ENCODE measurements at places on chromosomes 3 and 15. TPM values are rescaled to one million over a fixed set of nuclear protein-coding genes. Genes with fewer than 3 reads are reported as not detected.

DNA sequence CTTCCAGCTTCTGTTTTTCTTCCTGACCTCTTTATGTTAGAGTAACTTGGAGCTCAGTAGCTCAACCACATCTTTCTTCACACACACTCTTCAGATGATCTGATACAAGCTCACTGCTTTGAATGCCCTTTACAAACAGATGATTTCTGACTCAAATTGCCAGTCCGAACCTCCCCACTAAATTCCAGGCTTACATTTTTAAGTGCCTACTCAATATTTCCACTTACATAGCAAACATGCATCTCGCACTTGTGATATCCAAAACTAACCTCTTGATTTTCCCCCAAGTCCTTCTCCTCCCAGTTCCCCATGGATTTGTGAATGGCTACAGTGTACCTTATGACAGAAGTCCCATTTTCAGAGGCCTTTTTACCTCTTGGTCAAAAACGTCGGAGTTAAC is 139.1 kb downstream of the GBE1 start:
- DNase-seq, result no peak

DNA sequence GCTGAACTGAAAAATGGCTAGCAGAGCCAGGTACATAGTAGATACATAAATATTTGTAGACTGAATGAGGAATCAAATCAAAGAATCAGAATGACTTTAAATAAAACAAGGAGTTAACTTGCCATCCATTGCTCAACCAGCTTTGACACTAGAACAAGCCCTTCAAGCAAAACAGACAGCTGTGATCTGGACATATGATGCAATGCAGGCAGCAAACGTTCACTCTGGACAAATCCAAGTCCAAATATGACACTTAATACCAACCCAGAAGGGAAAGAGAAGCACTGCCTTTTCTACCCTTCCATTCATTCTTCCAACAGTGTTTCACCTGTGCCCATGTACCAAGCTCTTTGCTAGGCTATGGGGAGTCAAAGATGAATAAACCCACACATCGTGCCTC is 4.5 kb downstream of the THRB start:
- peak; percentile 62 for DNase-seq

DNA sequence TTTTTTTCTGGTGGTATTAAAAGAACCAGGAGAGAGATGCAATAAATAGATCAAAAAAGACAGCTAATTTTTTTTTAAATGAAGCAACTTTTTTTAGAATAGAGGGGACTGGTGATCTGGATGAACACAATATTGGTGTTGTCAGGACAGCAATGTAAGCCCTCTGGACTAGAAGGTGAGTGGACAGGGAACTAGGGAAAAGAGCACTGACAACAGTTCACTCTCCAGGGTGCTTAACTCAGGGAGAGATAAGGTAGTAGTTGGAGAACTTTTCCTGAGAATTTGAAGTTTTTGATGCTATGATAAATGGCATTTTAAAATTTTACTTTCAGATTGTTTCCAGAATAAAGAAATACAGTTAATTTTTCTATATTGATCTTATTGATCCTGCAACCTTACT is 158.3 kb upstream of the STAC start:
- DNase-seq, result no peak

DNA sequence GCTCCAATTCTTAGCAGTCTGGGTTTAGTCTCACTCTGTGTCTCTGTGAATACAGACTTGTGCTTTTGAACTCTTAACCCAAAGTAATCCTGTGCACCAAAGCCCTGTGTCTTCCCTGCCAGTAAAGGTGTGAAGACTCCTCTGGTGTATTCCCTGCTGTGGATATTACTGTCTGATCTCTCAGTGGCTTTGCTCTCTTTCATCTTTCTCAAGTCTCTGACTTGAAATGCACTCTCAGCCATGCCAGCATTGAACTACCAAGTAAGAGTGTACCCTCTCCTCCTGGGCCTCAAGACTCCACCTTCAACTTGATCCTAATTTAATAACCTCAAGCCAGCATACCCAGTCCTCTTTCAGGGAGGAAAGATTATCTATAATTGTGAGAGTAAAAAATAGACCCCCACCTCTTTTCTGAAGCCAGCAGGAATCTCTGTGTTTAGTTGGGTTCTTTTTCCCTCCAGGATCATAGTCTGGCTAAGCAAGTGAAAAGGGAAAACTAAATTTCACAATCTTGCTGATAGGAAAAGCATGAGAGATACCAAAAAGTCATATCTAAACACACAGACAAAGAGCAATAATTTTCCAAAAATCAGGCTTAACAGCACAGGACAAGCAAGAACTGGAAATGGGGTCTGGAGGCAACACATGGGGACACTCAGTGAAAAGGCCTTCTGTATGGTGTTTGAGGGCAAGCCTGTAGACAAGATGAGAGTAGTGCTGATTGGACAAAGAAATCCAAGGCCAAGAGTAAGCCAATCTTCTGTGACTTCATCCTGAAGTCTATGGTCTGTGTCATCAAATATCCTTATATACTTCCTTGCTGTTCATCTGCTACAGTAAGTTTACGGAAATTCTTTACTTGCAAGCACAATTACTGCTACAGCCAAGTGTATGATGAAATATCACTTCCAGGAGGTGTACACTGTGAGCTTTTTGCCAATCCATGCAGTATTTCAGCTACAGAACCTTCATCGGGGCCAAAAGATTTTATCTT is 296.1 kb upstream of the TGFBR2 start:
- no peak for DNase-seq

DNA sequence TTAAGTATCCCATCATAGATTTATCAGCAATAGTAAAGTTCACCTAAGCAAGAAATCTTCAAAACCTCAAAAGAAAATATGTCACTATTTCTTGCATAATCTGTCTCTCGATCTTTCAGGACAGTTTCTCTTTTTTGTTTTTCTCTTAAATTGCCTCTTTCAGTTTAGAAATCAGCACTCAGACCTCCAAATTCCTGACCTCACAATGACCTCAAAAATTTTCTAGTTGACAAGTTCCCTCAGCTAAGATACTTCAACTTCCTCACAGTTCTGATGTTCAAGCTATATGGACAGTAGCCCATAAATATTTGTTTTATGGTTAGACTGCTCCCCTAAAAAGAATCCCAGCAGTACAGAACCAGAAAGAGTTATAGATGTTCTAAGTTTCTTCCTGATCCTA is 24.1 kb downstream of the SLC24A5 start:
- DNase-seq, result peak; percentile 5

DNA sequence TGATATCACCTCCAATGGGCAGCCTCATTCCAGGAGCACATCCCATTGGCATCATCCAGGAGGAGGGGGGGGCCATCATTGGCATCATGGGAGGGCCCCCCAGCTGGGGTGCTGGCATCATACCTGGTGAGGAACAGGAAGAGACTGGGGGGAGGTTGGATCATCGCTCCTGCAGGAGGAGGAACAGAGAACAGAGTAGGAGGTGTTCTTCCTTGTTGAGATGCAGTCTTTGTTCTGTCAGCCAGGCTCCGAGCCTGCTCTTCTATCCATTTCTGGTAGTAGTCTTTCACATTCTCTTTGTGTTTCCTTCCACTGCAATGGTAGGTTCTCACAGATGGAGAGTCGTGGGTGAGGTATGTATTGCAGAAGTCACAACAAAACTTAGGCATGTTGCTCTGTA is 16.7 kb upstream of the ERICH6 start:
- DNase-seq, result no peak

DNA sequence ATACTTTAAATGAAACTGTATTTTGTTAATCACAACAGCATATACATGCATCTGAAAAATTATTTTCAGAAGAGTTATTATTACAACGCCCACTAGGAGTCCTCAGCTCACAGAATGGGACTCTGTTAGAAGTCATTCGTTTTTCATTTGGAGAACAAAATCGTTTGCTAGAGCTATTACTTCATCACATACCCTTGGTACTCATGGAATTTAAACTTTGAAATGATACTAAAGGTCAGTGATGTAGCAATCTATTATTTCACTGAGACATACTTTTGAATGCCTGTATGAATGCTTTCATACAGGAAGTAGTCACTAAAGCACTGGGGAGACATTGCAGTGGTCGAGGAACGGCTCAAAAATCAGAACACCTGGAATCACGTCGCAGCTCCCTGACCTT is 198.1 kb downstream of the MBNL1 start:
- no peak for DNase-seq

DNA sequence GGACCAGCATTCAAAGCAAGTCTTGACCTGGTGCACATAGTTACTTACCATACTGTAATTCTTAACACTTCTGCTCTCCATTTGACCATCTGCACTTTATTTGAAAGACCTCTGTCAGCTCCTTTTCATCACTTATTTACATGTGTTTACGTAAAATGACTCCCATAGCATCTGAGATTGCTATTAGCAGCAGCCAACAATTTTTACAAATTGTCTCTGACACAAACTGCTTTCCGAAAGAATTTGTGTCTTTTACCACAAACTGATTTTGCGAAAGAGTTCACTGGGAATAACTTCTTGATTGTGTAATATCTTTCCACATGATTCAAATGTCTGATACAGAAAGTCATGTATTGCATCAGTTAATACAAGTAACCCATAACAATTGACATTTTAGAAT is 144.1 kb upstream of the PEX5L start:
- no peak for DNase-seq

DNA sequence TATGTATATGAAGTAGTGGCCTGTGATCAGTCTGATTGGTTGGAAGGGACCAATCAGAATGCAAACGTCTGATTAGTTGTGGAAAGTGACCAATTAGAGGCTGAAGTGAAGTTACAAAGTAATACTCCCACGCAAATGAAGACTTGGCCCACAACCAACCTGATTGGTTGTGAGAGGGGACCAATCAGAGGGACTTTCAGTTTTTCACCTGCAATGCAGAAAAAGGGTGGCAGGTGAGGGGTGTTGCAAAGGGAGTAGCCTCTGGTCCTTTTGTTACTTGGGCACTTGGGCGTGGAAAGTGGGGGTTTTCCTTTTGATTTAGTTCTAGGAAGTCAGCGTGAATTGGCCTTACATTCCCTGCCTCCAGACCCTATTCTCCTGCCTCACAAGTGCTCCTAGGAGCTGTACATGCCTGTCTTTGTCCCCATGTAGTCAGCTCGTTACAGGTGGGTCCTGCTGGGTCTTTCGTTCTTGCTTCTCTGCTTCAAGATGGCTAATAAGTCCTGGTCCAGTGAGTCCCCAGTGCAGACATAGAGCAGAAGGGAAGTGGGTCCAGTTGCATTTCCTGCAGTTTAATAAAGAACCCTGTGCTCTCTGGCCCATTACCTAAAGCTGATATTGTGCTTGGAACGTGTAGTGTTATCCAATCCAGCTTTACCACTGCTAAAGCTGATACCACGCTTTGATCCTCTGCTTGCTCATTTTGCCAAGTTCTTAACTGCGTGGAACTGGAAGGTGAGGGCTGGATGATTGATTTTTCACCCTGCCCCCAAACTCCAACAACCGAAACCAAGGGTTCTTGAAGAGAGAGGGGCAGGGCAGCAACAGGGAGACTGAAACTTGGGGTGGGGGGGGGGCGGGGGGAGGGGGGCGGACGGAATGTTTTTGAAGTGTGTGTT is 46.0 kb upstream of the CD47 start:
- peak; percentile 73 for DNase-seq

DNA sequence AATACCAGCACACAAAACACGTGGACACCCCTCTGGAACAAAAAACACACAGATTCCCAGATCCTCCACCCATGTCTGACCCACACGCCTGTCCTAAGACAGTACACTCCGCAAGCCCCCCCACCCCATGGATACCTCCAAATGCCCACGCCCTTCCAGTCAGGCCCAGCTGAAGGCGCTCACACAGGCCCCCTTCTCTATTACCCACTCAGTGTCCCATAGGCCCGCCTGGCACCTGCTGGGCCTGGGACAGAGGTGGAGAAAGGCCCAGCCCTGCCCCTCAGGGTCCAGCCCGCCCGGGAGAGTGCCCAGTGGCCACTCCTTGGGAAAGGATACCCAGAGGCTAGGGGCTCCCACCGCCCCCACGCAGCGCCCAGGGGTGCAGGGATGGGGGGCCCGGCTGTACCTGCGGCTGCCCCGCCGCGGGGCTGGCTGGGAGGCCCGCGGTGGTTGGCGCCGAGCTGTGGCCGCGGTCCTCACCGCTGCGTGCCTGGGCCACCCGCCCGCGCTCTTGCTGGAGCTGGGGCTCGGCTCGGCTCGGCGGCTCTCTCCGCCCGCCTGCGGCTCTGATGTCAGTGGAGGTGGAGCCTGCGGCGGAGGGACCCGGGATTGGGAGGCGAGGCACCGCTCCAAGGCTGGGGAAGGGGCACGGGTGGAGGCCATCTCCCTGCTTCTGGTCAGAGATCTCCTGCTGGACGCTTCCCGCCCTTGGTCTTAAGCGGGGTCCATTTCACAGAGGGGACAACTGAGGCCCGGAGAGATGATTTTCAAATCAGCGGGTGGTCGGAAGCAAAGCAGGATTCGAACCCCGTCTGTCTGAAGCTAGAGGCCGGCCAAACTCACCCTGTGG is at the start of gene CAMK1:
Gene CAMK1, minus strand, starts transcription at position 522 of the 850 bp plus-strand sequence. CDS start 2,198 bp downstream, outside the sequence.
- DNase-seq, result peak; percentile 88

GRCh38 chr15:59543721-59544547 is 67.6 kb upstream of the GCNT3 start:
- DNase-seq, result no peak

GRCh38 chr15:40265355-40265754 is 17.5 kb downstream of the ANKRD63 start:
- DNase-seq, result no peak

DNA sequence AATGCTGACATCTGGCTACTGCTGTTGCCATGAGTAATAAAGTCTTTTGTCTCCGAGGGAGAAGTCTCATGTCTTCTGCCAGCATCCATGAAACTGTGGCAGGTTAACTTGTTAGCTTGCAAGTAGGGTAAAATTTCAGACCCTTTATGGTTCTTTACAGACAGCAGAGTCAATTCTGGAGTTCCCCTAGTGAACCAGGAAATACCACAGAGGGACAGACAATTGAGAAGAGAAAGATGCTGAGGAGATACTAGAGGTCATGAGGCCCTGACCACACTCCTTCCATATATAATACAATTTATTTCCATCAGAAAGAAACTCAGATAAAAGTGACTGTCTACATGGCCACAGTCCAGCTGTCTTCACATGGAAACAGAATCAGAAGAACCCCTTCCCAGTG is 38.1 kb downstream of the NMNAT3 start:
- DNase-seq, result no peak

DNA sequence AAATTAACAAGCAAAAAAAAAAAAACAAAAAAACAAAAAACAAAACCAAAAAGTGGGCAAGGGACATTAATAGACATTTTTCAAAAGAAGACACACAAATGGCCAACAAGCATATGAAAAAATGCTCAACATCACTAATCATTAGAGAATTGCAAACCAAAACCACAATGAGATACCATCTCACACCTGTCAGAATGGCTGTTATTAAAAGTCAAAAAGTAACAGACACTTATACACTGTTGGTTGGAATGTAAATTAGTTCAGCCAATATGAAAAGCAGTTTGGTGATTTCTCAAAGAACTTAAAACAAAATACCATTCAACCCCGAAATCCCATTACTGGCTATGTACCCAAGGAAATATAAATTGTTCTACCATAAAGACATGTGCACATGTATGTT is 222.4 kb upstream of the CD96 start:
- no peak for DNase-seq

The SKOR1 gene
- total RNA-seq, result 0.17 TPM

The WDR82 gene
- total RNA-seq, result 61.0 TPM

The ESYT3 gene
- 71.0 TPM for total RNA-seq

The AZI2 gene
- total RNA-seq, result 64.8 TPM

The ANKRD28 gene
- 66.7 TPM for total RNA-seq

The CFAP100 gene
- 31.9 TPM for total RNA-seq

The LARP6 gene
- total RNA-seq, result 8.6 TPM

The DLEC1 gene
- total RNA-seq, result 10.3 TPM

The VEPH1 gene
- 237 TPM for total RNA-seq

The C3orf85 gene
- total RNA-seq, result not detected

The RARRES1 gene
- total RNA-seq, result 110 TPM

The SLC28A1 gene
- not detected for total RNA-seq

The APBA2 gene
- total RNA-seq, result 18.3 TPM

Data from lung (tissue), 17 donors.